ENCODE measurements at places on chromosomes 12 and 14.
A peak's percentile ranks its signal among the peaks of the same experiment; 100 is the strongest.

- no peak for DNase-seq
Measured at GRCh38 chr14:102805371-102805891, 28.2 kb downstream of the TRAF3 start.

- DNase-seq, result no peak
Measured at GRCh38 chr12:26188127-26188526, 7.2 kb upstream of the SSPN start.

DNA sequence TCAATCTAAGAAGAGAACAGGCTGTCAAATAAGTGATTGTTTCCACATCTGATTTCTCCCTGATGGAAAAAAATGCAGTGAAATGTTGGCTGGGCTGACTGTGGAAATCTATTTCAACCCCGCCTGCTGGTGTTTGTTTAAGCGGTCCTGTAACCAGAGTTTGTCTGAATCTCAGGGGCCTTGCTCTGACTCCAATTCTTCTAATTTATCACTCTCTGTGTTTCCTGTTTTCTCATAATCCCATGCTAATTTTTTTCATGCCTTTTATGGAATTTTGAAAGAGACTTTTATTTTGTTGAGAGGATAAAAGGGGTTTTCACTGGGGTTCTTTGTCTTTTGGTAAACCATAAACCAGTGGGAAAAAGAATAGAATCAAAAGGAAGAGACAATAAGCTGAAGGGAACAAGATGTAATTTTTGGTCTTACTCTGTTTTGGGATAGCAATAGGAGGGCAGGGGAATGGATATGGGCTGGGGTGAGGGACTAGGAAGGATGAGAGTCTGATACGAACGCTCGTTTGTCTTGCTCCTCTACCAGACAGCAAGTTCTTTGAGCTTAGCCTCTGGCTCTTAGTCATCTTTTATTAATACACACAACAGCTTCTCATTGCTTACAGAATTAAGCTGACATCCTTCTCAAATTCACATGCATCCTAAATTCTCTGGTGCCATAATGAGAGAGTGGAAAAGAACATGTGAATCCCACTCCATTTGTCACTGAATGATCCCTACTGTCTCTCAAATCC is 8.0 kb upstream of the MGP start:
- DNase-seq, result no peak

DNA sequence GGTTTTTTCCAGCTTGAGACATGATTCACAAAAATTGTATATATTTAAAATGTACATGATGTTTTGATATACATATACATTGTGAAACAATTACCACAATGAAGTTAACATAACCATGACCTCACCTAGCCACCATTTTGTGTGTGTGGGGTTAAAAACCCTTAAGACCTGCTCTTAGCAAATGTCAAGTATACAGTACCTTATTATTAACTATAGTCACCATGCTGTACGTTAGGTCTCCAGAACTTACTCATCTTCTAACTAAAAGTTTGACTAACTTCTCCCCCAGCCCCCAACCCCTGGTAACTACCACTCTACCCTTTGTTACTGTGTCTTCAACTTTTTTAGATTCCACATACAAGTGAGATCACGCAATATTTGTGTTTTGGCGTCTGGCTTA is 52.6 kb downstream of the EIF2S3B start:
- no peak for DNase-seq

GRCh38 chr14:78519863-78520262 is 349.7 kb downstream of the NRXN3 start:
- DNase-seq, result no peak

- DNase-seq, result no peak
Measured at GRCh38 chr12:53492188-53492587, 7.1 kb downstream of the MAP3K12 start.

DNA sequence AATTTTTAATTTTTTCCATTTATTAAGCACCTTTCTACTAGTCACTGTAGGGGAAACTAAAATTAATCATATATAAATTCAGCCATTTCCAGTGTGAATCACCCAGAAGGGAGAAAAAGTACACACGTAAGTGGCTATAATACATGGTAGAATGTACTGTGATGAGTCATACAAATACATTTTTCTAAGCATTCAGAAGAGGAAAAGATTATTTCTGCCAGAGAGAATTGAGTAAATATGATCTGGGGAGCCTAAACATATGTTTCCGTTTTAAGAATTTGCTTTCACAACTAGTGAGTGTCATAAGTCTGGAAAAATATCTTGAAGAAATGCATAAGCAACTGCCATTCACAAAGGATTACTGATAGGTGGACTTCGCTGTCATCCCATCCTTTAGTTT is 102.8 kb downstream of the TGFB3 start:
- no peak for DNase-seq

DNA sequence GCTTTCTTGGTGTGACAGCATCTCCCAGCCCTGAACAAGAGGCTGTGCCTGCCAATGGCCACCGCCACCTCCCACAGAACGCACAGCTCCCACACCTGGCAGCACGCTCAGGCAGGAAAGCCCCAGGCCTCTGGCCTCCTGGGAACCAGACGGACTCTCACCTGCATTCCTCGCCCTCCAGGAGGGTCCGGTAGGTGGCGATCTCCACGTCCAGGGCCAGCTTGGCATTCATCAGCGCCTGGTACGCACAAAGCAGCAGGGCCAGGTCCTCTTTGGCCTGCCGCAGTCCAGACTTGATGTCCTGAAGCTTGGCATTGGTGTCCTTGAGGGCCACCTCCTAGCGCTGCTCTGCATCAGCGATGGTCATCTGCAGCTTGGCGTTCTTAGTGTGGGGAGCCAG is 12.1 kb upstream of the KRT77 start:
- DNase-seq, result no peak

- no peak for DNase-seq
Measured at GRCh38 chr12:12032260-12032791, 38.4 kb upstream of the BCL2L14 start.

- DNase-seq, result no peak
Measured at GRCh38 chr12:106132175-106133135, 6.3 kb downstream of the NUAK1 start.

DNA sequence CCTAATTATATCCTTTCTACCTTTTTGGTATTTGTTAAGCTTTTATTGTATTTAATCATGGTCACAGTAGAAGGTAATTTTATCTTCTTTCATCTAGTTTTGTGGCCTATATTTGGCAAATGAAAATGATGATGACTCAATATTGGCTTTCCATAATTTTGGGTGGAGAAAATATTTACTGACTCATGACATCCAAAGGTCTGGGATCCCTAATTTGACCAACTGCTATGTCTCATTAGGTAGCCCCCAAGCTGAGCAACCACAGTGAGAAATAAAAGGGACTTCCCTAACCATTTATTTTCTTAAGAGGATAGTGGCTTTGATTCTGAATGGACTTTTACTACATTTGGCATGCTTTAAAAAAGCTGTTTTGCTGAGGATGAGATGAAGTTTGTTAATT is 289.5 kb downstream of the RMST start:
- no peak for DNase-seq

- DNase-seq, result no peak
Measured at GRCh38 chr12:52029685-52030084, 21.6 kb upstream of the NR4A1 start.

GRCh38 chr12:94596596-94596995 is 53.8 kb downstream of the TMCC3 start:
- DNase-seq, result no peak

DNA sequence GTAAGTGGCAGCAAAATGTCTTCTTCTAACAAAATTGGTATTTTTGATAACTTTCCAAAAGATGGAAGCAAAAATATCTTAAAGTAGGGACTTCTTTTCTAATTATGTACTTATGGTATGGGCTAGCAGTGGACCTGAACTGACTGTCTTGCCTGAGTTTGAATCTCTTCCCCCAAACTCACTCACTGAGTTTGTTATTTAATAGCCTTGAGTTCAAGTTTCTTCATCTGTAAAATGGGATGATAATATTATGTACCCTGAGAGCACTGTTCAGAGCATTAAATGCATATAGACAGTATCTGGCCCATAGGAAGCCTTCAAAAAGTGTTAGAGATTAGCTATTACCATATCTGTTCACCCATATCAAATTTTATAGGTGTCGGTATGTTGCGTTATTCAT is 210.4 kb upstream of the NUDT4 start:
- no peak for DNase-seq

DNA sequence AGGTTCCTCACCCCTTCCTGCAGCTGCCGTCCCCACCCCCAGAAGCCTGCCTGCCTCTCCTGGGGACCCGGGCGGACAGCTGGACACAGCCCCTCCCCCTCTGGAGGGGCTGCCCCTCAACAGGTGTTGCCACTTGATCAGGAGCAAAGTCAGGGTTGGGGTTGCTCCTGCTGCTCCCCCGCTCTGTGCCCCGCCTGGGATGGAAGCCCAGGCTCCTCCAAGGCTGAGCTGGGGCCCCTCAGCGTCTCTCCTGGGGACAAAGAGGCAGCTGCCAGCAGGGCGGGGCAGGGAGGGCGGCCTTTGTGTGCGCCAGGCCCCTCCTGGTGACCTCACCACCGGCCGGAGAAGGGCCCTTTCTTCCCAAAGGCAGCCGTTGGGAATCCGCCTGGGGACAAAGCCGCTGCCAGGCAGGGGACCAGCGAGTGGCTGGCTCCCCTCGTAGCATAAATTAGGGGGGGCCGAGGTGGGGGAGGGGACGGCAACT is 13.7 kb downstream of the TRMT61A start:
- no peak for DNase-seq

DNA sequence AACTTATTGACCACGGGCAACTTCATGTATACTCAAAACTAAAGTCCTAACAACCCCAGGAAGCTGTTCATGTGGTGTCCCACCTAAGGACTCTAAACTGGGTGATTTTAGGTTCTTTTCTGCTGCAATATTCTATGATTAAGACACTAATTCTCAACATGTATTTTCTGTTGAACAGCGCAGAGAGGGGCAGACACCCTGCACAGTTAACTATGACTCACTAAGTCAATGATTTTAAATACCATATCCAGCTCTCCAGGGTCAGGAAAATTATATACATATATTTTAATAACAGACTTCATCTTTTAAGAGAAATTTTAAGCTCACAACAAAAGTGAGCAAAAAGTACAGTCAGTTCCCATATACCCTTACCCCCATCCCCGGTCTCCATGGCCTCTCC is 85.0 kb downstream of the FOXN3 start:
- DNase-seq, result no peak

- no peak for DNase-seq
Measured at GRCh38 chr12:45732250-45732649, 2.7 kb downstream of the ARID2 start.

GRCh38 chr12:117076410-117077372 is 22.5 kb downstream of the TESC start:
- no peak for DNase-seq

GRCh38 chr12:111624540-111624939 is 25.4 kb upstream of the ATXN2 start:
- no peak for DNase-seq

- DNase-seq, result peak; percentile 57
Measured at GRCh38 chr12:50032854-50033581, 7.7 kb upstream of the RACGAP1 start.
